ENCODE measurements at places on chromosomes 5 and 9.

GRCh38 chr9:133810556-133811195 lies 72.5 kb upstream of the SARDH start:
- no peak for DNase-seq

DNA sequence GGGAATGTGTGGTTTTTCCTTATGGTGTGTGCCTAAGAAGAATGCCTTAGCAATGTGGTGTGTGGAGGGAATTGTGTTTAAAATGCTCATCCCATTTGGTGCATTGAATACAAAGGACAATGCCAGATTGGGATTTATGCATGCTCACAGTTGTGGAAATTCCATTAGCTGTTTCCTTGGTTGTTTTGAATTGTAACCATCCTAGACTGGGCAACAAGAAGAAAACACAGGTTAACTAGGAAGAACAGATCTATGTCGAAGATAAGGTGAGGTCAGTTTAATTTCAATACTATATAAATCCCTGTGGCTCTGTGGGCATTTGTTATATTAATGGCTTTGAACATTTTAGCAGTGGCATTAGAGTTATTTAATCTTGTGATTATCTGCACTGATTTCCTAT lies 266.8 kb downstream of the MAT2B start:
- no peak for DNase-seq

DNA sequence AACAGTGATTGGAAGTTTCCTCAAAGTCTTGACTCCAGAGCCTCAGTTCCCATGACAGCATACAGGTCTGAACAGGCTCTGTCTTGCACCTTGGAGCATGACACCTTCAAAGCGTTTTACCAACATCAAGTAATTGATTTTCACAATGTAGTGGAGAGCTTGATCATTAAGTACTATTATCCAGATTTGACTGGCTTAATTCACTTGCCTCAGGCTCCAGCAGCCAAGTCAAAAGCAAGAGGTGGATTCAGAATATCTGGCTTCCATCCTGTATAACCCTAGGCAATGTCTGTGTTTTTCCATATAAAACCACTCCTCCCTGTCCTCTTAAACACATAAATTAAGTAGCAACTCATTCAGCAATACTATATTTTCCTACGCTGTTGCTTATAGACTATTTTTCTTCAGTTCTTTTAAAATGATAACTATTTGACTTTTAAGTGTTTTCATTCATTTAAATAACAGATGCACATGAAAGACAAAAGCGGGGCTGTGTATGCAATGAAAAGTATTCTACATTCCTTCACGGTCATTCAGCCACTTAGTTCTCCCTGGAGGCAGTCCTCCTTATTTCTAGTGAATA lies 150.8 kb upstream of the RANBP3L start:
- DNase-seq, result no peak

GRCh38 chr5:100900142-100900795 lies 2.8 kb downstream of the ST8SIA4 start:
- no peak for DNase-seq

DNA sequence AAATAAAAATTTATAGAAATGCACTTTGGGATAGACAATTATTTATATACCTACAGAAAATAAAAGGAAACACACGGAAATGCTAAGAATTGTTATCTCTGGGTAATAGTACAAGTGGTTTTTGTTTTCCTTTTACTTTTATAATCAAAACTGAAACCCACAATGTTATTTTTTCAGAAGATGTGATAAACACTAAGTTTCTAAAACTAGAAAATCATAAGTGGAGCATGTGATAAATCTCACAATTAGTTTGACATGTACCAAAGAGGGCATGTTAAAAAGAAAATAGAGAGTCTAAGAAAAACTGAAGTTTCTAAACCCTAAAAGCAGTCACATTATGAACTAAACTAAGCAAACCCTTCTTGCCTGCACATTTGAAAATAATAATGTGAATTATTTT lies 61.1 kb downstream of the OXCT1 start:
- DNase-seq, result no peak

DNA sequence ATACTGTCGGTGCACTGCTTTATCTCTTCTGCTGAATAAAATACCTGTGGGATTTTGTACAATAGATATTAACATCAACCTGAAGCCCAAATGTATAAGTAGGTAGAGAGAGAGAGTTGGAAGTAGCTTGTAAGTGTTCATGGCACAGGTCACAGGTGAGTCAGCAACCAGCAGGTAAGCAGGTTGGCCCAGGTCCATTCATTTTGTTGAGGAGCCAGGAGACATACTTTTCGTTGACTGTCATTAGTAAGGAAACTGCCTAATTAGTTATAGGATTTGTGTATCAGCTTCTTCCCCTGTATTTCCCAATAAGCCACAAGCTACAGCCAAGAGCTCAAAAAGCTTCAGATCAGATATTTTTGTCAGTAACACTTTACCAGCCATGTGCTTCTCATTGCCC lies 650.8 kb downstream of the IRX1 start:
- DNase-seq, result no peak

DNA sequence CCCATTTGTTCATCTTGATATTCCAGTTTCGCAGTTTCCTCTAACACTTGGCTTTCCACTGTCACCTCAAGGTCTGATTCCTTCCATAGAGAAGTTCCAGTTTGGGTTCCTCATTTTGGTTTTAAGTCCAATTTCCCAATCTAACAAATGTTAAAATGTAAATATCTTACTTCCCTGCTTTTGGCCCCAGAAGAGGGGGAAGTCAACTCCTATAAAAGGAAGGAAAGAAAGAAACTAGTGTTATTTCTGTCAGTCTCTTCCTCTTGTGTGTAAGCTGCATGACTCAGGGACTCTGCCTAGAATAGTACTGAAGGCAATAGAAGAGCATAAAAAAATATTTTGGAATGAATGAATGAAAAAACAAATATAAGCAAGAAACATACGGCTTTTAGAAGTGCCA lies 127.5 kb upstream of the CCNG1 start:
- no peak for DNase-seq

DNA sequence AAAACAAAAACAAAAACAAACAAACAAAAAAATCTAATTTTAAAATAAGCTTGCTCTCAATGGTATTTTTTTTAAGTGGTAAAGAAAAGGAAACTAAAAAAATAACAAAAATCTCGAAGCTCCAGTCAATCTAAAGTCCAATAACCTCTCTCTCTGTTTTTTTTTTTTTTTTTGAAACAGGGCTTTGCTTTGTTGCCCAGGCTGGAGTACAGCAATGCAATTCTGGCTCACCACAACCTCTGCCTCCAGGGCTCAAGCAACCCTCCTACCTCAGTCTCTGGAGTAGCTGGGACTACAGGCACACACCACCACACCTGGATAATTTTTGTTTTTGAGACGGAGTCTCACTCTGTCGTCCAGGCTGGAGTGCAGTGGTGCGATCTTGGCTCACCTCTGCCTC lies 25.9 kb upstream of the GLDC start:
- DNase-seq, result no peak

- DNase-seq, result no peak
These were observed 171.2 kb downstream of the CWC27 start for GRCh38 chr5:64939772-64940510.

- DNase-seq, result no peak
These were observed 60.6 kb downstream of the TMEM174 start for GRCh38 chr5:73233461-73234203.

DNA sequence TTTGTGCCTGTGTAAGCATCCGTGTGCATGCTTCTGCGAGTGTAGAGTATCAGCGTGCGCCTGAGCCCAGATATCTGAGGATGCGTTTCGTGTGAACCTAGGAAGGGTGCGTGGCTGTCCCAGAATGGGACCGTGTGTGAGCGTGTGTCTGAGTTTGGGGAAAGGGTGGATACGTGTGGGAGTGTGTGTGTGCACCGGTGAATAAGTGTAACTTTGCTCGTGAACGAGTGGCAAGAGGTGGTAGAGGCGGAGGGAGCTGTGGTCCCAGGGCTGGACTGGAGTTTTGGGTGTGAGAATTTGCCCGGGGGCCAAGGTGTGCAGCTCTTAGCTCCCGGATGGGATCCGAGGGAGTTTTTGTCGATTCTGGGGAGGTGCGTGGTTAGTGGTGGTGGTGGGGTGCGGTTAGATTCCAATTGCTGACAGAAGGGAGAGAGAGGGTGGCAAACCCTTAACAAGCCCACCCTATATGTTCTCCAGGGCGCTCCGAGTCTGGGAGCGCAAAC lies 686 bp upstream of the COL27A1 start:
- no peak for DNase-seq

DNA sequence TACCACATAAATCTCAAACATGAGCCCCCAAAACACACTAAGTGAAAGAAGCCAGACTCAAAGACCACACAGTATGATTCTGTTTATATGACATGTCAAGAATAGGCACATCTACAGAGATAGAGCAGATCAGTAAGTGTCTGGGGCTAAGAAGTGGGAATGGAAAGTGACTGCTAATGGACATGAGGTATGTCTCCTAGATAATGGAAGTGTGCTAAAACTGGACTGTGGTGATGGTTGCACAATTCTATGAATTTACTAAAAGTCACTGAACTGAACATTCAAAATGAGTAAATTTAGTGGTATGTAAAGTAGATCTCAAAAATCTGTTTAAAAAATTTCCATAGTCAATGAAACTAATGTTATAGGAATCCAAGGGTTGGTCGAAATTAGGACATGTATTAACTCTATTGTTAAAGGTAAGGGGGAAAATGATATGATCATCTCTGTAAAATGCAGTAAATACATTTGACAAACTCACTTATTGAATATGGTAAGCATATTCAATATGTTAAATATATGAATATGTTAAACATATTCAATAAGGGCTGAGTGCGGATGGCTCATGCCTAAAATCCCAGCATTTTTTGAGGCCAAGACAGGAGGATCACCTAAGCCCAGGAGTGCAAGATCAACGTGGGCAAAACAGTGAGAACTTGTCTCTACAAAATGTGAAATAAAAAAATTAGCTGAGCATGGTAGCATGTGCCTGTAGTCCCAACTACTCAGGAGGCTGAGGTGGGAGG lies 51.7 kb downstream of the NUP155 start:
- DNase-seq, result no peak

DNA sequence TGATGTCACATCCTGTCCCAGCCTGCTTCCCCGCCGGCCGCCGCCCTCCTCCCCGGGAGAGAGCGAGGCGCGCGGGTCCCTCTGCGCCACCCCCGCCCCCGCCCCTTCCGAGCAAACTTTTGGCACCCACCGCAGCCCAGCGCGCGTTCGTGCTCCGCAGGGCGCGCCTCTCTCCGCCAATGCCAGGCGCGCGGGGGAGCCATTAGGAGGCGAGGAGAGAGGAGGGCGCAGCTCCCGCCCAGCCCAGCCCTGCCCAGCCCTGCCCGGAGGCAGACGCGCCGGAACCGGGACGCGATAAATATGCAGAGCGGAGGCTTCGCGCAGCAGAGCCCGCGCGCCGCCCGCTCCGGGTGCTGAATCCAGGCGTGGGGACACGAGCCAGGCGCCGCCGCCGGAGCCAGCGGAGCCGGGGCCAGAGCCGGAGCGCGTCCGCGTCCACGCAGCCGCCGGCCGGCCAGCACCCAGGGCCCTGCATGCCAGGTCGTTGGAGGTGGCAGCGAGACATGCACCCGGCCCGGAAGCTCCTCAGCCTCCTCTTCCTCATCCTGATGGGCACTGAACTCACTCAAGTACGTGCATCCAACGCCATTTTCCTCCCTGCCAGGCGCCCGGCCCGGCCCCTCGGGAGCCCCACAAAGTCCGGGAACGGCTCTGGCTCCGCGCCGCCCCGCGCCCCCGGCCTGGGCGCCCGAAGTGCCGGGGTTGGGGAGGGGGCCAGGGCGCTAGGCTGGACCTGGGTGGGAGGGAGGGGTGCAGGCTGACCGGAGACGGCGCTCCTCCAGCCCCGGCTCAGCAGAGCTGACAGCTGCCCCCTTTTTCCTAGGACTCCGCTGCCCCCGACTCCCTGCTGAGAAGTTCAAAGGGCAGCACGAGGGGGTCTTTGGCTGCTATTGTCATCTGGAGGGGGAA lies 12.0 kb upstream of the OLFM1 start:
- DNase-seq, result no peak

- no peak for DNase-seq
These were observed 58.2 kb upstream of the RXRA start for GRCh38 chr9:134267881-134268724.

GRCh38 chr9:137762414-137763061 lies 115.0 kb upstream of the CACNA1B start:
- DNase-seq, result no peak

- DNase-seq, result no peak
These were observed 51.0 kb upstream of the IFNK start for GRCh38 chr9:27473111-27473529.

DNA sequence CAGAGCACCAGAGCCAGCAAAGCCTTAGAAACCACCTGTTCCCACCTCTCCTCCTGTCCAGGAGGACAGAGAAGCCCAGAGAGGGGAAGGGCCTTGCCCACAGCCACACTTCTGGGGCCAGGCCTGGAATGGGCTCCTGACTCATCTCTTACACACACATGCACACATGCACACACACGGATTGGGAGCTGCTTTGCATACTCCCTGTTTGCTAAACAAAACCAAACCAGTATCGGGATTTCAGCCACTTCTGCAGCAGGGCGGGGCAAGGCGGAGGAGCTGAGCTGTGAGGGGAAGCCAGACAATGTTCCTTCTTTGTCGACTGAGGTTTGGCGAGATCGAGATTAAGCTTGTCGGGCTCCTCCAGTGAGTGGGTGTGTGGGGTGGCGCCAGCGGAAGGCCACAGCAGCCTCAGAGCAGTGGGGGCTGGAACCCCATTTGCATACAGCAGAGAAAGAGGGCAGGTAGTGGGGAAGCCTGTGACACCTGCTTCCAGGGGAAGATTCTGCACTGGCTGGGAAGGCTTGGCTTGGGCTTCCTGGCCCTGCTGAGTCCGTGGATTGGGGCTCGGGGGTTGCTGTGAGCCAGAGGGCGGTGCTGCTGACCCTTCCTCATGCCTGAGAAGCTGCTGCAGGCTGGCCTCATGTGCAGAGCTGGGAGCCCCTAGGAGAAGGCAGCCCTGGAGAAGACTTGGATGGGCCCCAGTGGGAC lies 16.1 kb downstream of the GFI1B start:
- no peak for DNase-seq

GRCh38 chr5:52727576-52727975 lies 60.1 kb upstream of the ITGA1 start:
- no peak for DNase-seq
